ENCODE measurements at places on chromosomes 16 and 17.

DNA sequence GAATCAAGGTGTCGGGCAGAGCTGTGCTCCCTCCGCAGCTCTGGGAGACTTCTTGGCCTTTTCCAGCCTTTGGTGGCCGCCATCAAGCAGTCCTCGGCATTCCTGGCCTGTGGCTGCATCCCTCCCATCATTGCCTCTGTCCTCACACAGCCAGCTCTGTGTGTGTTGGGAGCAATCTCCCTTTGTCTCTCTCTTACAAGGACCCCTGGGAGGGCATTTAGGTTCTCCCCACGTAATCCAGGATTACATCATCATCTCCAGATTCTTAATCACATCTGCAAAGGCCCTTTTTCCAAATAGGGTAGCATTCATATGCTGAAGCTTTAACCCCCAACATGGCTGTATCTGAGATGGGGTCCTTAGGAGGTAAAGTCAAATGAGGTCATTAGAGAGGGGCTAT is 4.1 kb upstream of the DNAH17 start:
- no peak for DNase-seq

- no peak for DNase-seq
These were observed 28.0 kb downstream of the NFATC3 start for GRCh38 chr16:68113059-68113761.

GRCh38 chr16:75007443-75007842 is 8.6 kb downstream of the ZNRF1 start:
- DNase-seq: no peak

- DNase-seq: peak; percentile 54
These were observed at the start of gene B3GNT9 for GRCh38 chr16:67150833-67151396. Gene B3GNT9 (minus strand): TSS chr16:67150998. CDS start chr16:67150485, 513 bp downstream.

DNA sequence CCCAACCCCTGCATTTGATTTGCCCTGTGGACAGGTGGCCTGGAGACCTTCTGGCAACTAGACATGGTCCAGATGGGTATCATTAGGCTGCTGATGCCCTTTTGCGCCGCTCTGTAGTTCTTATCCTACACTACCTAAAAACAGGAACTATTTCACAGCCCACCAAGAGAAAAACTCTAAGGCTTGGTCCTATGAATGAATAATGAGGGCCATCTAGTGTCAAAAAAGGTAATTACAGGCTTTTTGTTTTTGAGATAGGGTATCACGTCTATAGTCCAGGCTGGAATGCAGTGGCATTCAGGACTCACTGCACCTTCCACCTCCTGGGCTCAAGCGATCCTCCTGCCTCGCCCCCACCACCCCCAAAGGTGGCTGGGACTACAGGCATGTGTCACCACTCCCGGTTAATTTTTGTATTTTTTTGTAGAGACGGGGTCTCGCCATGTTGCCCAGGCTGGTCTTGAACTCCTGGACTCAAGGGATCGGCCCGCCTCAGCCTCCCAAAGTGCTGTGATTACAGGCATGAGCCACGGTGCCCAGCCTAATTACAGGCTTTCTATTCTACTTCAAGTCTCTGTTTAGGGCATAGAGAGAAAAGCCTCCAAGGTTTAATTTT is 20.9 kb downstream of the COIL start:
- DNase-seq: peak; percentile 68

DNA sequence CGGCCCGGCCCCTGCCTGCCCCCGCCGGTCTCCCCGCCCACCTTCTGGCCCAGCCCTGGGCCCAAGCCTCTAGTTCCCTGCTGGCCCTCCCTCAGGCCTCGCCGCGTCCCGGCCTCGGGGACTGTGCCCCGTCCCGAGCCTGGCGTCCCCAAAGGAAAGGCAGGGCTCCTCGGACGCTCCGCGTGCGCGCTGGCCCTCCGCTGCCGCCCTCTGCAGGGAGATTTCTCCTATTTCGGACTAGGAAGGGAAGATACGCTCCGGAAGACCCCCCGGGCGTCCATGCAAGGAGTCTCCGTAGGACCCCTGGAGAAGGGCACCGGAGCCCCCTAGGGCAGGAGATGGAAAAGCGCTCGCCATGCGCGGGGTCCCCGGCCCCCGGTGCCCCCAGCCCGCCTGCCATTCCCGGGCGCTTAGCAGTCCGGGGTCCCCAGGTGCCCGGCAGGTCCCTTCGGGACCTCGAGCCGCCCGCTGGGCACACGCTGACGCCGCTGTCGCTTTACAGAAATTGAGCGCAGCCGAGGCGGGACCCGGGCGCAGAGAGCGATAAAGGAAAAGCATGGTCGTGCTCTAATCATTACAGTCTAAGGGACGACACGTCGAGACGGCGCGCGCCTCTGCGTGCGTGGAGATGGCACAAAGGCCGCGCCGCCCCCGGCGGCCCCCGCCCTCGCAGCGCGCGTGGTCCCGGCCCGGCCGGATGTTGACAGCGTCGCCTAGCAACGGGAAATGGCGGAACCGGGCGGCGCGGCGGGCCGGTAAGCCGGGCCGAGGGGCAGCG is at the start of gene CCDC40:
CCDC40 (plus strand) TSS at position 706 of the 778 bp plus-strand sequence; CDS start at position 727, 21 bp downstream.
- DNase-seq: peak; percentile 75

GRCh38 chr17:73644145-73645049 is at the start of gene SDK2:
Gene SDK2 (minus strand): TSS chr17:73644445. CDS start chr17:73644088, 357 bp downstream.
- DNase-seq: no peak

- no peak for DNase-seq
These were observed 505.8 kb upstream of the HSBP1 start for GRCh38 chr16:83301971-83302370.

GRCh38 chr16:4111748-4112696 is 4.2 kb downstream of the ADCY9 start:
- DNase-seq: no peak

DNA sequence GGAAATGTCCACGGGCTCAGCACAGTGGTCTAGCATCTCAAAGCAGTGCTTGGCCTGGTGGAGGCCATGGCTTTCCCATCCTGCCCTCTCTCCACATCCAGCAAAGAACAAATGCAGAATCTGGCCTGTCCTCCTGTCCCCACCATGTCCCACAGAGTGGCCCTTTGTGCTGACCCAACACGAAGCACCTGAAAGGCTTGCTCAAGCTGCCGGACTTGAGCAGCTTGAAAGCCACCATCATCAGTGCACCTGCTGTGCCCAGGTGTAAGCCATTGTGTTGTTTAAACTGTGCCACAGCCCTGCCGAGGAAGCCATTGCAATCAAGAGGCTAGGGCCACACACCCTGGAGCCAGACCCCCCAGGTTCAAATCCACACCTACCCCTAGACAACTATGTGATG is 115.5 kb downstream of the SOCS1 start:
- no peak for DNase-seq

- no peak for DNase-seq
These were observed 4.8 kb upstream of the GOSR1 start for GRCh38 chr17:30472238-30472890.

GRCh38 chr16:57578521-57579360 is 36.3 kb downstream of the ADGRG5 start:
- no peak for DNase-seq

- no peak for DNase-seq
These were observed 25.1 kb downstream of the UNC13D start for GRCh38 chr17:75819116-75819515.

- DNase-seq: peak; percentile 93
These were observed 98.5 kb downstream of the ZNF778 start for GRCh38 chr16:89315791-89316581.

- DNase-seq: peak; percentile 8
These were observed 223.5 kb downstream of the CYB561 start for GRCh38 chr17:63222655-63223054.

DNA sequence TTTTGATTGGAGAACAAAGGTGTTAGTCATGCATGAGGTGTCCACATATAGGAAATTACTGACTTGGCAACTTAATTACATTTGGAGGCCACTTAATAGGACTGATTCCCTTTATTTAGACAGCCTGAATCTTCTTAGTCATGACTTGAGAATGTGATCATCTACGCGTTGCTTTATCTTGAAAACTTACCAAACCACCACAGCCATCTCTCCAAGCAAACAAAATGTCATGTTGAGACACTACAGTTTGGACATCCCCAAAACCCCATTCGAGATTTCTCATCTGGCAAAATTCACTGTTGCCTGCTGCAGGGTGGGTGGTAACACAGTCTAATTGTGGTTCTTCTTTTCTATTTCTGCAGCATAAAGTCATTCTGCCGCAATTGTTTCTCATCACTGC is 176.5 kb upstream of the CDH5 start:
- no peak for DNase-seq

Measured in activated CD4-positive, alpha-beta T cell treated with anti-CD3 and anti-CD28 coated beads, Interleukin-2, Interleukin-6, amounts not matched to agents 100 ng/mL and 50 ng/mL, durations not matched to agents 16 hours and 8 hours (primary cell).